ENCODE measurements at places on chromosomes 7 and 10.

DNA sequence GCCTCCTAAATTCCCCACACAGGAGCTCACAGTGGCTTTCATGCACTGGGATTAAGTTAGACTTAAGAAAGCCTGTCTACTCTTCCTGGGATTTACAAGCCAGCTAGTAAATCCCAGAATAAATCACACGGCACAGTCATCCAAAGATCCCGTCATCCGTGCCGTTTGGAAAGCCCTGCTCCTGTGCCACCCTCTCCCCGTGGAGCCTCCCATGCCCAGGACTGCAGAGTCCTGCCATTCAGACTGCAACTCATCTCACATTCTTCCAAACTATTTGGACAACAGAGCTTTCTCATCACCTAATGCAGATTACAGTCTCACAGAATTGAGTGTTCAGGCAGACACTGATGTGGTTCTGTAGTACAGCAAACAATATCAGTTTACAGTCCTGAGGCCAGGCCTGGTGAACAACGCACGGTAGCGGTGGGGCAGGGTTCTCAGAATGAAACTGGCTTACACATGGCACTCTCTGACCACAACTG lies 166.5 kb downstream of the EGFR start:
- DNase-seq: no peak

- no peak for DNase-seq
These were observed 36.0 kb downstream of the CLEC2L start for GRCh38 chr7:139559364-139560105.

- DNase-seq: no peak
These were observed 178.2 kb upstream of the ITGB1 start for GRCh38 chr10:33136271-33136670.

- no peak for DNase-seq
These were observed 259.7 kb downstream of the MTERF1 start for GRCh38 chr7:91620827-91621226.

DNA sequence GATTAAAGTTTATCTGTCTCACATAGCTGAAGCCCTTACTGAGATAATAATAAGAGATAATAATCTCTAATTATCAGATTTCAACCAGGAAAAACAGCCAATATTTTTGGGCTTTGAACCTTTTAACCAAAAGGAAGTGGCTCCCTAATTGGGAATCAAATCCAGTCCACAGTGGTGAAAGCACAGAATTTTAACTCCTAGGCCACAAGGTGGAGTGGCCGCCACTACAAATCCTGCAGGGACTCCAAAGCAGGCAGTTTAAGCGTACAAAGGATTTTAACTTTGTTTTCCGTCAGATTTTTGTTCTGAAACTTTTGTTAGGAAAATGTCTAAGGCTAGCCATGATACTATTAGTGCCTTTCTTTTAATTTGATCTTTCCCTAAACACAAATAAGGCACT lies 99.6 kb upstream of the CCNY start:
- DNase-seq: no peak

- no peak for DNase-seq
These were observed 10.3 kb downstream of the FAM3C start for GRCh38 chr7:121385800-121386179.

- DNase-seq: no peak
These were observed 8.7 kb upstream of the GLRX3 start for GRCh38 chr10:130127364-130128061.

DNA sequence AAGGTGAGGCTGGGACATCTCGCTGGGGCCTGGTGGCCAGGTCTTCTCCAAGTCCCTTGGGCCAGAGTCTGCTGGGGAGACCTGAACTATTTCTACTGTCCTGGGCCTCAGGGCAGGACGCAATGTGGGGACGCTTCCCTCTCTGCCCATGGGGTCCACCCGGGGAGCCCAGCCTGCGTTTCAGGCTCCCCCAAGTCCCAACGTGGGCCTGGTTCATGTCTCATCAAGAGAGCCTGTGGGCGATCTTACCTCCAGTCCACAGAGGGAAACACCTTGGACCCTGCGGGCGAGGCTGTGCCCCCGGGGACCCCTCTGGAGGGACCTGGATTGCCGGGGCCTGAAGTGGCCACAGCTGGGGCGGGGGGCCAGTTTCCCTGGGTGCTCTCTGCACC lies 91.7 kb downstream of the DNAJB6 start:
- no peak for DNase-seq

GRCh38 chr7:128783143-128783861 lies 7.7 kb upstream of the OPN1SW start:
- no peak for DNase-seq

GRCh38 chr7:114924038-114924712 lies 2.3 kb downstream of the MDFIC start:
- no peak for DNase-seq

GRCh38 chr10:79152423-79152817 lies 83.7 kb downstream of the ZMIZ1 start:
- DNase-seq: no peak

DNA sequence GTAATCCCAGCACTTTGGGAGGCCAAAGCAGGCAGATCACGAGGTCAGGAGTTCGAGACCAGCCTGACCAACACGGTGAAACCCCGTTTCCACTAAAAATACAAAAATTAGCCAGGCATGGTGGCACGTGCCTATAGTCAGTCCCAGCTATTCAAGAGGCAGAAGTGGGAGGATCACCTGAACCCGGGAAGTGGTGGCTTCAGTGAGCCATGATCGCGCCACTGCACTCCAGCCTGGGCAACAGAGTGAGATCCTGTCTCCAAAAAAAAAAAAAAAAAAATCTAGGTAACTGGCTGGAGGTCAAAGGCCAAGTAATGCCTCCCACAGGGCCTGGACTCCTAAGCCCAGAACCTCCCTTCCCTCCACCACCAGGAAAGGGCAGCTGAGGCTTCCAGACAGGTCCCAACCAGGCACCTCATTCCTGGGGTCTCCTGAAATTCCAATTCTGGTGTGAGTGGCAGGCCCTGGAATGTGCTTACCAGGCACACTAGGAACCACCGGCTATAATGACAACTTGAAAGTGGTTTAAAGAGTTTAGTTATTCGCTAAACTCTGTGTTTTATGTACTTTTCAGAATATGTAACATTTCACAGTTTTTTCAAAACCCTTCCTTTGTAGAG lies 86.9 kb upstream of the TNRC18 start:
- DNase-seq: no peak
